K562 (cell line): ENCODE measurements at places on chromosomes 1 and 21. TPM values are rescaled to one million over a fixed set of nuclear protein-coding genes. Genes with fewer than 3 reads are reported as not detected.

Gene SUSD4
- total RNA-seq: 0.09 TPM in 1 of 2 replicates, not detected in the other

Gene RC3H1
- 21.0 and 21.3 TPM in 2 replicates for total RNA-seq

Gene CLCA1
- total RNA-seq: 0.04 and 0.22 TPM in 2 replicates

Gene DAB1
- total RNA-seq: not detected in 2 replicates

Gene HPCA
- total RNA-seq: not detected in 2 replicates

DNA sequence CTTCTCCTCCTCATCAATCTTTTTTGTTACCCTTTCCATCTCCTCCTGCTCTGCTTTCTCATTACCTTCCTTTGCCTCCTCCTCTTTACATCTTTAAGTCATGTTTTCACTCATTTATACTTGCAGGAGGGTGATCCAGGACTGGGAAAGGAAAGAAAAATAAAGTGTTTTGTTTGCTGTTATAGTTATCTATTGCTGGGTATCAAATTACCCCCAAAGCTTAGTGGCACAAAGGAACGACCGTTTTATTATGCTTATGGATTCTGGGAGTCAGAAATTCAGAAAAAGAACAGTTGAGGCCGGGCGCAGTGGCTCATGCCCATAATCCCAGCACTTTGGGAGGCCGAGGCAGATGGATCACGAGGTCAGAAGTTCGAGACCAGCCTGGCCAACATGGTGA, 12.5 kb upstream of the AGO4 start:
- DNase-seq: no peak
- no peaks in the 10 kb centered on the region for H3K36me3 ChIP-seq
- H3K27ac ChIP-seq: no peak overlapping the region
- no peaks in the 10 kb centered on the region for H3K4me1 ChIP-seq

DNA sequence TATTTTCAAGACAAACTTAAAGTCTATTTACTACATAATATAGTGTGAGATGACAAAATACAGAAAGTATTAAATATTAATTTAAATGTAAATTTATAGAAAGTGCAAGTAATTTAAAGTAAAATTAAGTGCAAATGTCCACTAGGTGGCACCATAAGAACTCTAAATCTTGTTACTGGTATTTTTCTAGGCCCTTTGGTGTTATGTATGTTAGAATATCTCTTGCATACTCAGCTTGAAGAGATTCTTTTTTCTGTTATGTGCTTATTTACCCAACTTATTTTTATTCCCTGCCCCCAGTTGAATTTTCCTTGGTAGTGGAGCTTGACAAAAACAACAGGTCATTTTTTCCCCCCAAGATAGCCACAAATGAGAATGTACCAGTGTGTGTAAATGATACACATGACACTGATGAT, 71.5 kb downstream of the RPS6KC1 start:
- peak; percentile 20 for DNase-seq
- no peak overlapping the region for H3K4me3 ChIP-seq

GRCh38 chr1:229271448-229272159, 693 bp downstream of the RAB4A start:
- peaks cover 27% of the 10 kb centered on the region for H3K36me3 ChIP-seq
- H3K27ac ChIP-seq: peak overlapping the region; percentile 43
- no peaks in the 10 kb centered on the region for H3K27me3 ChIP-seq
- peaks cover 20% of the 10 kb centered on the region for H3K4me1 ChIP-seq

DNA sequence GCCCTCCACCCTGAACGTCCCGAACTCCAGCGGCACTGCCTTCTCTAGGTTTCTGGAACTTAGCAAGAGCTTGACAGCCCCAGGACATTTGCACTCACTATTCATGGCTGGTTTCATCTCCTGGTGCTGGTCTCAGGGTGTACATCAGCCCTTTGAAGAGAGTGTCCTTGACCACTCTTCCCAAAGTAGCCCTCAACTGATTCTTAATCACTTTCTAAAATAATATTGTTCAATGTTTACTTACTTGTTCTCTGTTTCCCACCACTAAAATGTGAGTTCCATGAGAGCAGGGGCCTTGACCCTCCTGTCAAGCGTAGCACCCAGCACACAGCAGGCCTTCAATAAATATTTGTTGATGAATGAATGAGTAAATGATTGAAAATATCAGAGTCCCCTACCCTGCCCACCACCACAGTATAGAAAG, 262.5 kb downstream of the RHOU start:
- H3K36me3 ChIP-seq: no peaks in the 10 kb centered on the region
- H3K27ac ChIP-seq: no peak overlapping the region
- peaks cover 14% of the 10 kb centered on the region for H3K27me3 ChIP-seq
- no peak for DNase-seq
- no peaks in the 10 kb centered on the region for H3K4me1 ChIP-seq
- no peak overlapping the region for H3K4me3 ChIP-seq

DNA sequence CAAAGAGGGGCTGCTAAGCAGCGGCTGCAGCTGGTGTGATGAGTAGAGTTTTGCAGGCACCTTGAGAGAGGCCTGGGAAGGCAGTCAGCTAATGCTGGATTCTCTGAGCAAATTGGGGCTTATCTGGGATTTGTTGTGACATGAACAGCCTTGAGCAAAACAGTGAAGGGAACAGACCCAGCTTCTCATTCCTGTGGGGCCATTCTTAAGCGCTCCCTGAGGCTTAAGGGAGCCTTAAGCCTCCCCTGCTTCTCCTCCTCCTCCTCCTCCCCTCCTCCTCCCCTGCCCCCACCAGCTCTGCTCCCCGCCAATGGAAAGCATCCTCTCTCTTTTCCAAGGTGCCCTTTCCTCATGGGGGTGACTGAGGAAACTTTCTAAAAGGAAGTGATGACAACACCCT, 21.3 kb downstream of the HMGCS2 start:
- H3K27ac ChIP-seq: no peak overlapping the region
- H3K36me3 ChIP-seq: no peaks in the 10 kb centered on the region; the same call in 2 of the 3 replicates
- H3K4me1 ChIP-seq: no peaks in the 10 kb centered on the region; the same call in 1 of the 2 replicates
- H3K4me3 ChIP-seq: no peak overlapping the region

- H3K4me3 ChIP-seq: no peak overlapping the region
- H3K27ac ChIP-seq: no peak overlapping the region
- H3K36me3 ChIP-seq: no peaks in the 10 kb centered on the region
- no peaks in the 10 kb centered on the region for H3K27me3 ChIP-seq
- peak; percentile 47 for DNase-seq
Observed at GRCh38 chr1:91650764-91651163, 150.1 kb downstream of the CDC7 start.

- no peak overlapping the region for H3K27ac ChIP-seq
- H3K4me1 ChIP-seq: no peaks in the 10 kb centered on the region
- no peak for DNase-seq
Observed at GRCh38 chr1:228863776-228864175, 128.5 kb downstream of the RHOU start.

- H3K27ac ChIP-seq: no peak overlapping the region
- H3K4me3 ChIP-seq: no peak overlapping the region
- no peaks in the 10 kb centered on the region for H3K36me3 ChIP-seq
Observed at GRCh38 chr21:16855164-16855667, 657.6 kb upstream of the CXADR start.

GRCh38 chr1:37438869-37439343, 35.5 kb upstream of the ZC3H12A start:
- H3K27me3 ChIP-seq: peaks cover 16% of the 10 kb centered on the region; the same call in 2 of the 3 replicates
- H3K4me3 ChIP-seq: no peak overlapping the region
- DNase-seq: no peak
- no peaks in the 10 kb centered on the region for H3K36me3 ChIP-seq
- peaks cover 4% of the 10 kb centered on the region; the same call in 1 of the 2 replicates for H3K4me1 ChIP-seq

DNA sequence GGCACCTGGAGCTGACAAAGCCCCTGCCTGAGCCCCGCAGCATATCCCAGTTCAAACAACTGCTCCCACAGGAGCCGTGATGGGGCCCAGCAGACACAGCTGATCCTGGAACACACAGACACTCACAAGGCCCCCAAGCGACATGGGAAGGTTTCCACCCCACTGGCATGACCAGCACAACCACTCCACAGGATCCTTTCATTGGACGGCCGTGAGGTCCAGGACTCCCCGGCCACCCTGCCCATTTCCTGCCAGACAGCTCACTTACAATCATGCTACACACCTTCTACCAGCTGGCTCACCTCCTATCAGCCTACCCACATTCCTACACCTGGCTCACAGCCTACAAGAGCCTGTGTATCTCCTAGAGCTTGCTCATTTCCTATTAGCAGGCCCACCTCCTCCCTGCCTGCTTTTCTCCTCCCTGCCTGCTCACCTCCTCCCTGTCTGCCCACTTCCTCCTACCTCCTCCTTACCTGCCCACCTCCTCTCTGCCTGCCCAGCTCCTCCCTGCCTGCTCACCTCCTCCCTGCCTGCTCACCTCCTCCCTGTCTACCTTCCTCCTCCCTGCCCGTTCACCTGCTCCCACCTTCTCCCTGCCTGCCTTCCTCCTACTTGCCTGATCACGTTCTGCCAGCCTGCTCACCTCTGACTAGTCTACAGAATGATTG, 73.9 kb downstream of the MATN1 start:
- H3K27me3 ChIP-seq: peaks cover 8% of the 10 kb centered on the region; the same call in 2 of the 3 replicates
- H3K4me3 ChIP-seq: no peak overlapping the region
- DNase-seq: no peak
- no peak overlapping the region for H3K27ac ChIP-seq
- H3K36me3 ChIP-seq: no peaks in the 10 kb centered on the region

DNA sequence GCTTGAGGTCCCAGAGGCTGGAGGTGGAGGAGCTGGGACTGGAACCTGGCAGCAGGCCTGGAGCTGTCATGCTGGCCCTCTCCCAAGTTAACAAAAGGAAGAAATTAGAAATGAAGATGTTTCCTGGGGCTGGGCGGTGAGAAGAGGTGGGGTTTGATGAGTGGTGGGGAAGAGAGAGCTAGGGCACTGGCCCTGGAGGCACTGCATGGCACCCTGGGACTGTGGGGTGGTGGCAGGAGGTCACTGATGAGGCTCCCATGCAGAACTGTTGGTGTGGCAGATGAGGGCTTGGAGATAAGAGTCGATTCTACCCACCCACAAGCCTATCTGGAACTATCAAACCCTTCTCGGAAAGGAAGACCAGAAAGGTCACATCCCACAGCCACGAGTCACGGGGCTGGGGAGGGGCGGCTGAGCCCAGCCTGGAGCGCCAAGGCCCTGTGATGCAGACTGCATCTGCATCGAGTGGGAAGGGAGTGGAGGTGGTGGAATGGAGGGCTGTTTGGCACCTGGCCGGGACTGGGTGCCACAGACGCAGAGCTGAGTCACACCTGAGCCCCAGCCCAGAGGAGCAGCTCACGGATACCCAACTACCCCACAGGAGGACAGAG, 29.4 kb downstream of the MRPL37 start:
- no peaks in the 10 kb centered on the region for H3K27me3 ChIP-seq
- peaks cover 45% of the 10 kb centered on the region for H3K36me3 ChIP-seq
- H3K27ac ChIP-seq: no peak overlapping the region
- DNase-seq: no peak

DNA sequence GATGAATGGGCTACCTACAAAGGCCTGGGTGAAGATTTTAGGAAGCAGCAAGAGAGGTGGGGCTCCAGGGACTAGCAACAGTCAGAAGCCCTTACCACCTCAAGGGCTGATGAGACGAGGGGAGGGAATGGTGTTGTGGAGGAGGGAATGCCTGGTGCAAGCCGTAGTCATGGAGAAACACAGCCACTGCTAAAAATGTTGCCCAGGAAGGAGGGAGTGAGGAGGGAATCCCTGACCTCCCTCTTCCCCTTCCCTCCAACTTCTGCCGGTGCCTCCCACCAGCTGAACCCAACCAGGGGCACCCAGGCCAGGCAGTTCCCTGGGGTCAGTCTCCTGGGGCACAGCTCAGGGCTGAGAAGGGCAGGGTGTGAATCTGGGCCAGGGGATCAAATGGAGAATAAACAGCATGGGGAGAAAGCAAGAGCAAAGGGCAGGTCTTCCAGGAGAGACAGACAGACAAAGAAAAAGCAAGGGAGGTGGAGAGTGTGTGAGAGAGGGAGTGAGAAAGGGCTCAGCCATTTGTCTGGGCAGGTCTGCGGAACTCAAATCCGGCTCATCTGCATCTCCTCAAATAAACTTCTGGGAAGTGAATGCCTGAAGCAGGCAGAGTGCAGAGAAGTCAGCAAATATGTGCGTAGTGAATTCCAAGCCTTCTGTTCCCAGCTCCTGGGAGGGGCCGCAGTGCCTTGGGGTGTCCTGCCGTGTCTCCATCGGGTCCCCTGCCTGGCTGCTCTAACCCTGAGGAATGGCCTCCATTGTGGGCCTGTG, 27.1 kb upstream of the POU3F1 start:
- no peak overlapping the region for H3K4me3 ChIP-seq
- H3K36me3 ChIP-seq: no peaks in the 10 kb centered on the region
- peaks cover 10% of the 10 kb centered on the region; the same call in 2 of the 3 replicates for H3K27me3 ChIP-seq
- H3K27ac ChIP-seq: no peak overlapping the region
- H3K4me1 ChIP-seq: peaks cover 3% of the 10 kb centered on the region; the same call in 1 of the 2 replicates

DNA sequence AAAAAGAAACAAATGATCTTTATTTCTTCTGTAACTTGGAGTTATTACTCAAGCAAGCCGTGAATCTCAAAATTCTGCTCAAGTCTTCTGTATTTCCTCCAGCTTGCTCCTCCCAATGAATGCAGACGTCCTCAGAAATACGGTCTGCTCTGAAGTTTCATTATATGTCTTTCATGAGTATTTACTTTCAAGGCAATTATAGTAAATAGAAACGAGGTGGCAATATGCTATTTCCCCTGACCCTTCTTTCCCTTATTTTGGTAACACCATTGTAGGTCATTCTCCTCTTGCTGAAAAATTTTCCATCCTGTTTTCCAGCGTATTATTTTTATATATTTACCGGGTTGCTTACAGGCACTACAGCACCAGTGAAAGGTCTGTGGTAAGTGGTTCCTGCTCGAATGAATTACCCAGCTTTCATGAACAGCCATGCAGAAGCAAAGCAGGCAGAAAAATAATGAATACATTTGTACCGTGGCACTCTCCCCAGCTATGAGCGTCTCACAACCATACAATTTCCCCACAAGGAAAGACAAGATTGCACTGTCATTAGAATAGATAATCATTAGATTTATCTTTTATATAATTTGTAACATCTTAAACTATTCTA, 350.9 kb upstream of the PKN2 start:
- no peaks in the 10 kb centered on the region for H3K4me1 ChIP-seq
- no peak overlapping the region for H3K4me3 ChIP-seq
- no peak overlapping the region for H3K27ac ChIP-seq

DNA sequence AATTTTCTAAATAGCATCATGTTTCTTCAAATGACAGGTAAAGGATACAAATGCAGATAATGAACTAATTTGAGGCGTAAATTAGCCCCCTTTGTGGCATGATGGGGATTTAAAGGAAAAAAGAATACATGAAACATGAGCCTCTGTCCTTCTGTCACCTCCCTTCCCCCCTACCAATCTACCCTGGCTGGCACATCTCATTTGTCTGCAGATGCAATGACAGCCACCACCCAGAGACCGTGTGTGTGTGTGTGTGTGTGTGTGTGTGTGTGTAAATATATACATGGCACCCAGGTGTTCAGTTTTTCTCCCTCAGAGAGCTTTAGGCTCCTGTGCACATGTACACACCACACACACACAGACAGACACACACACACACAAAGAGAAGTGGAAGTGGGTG, 451.1 kb downstream of the RWDD3 start:
- no peaks in the 10 kb centered on the region for H3K27me3 ChIP-seq
- H3K4me1 ChIP-seq: no peaks in the 10 kb centered on the region
- no peak overlapping the region for H3K27ac ChIP-seq
- no peak for DNase-seq

DNA sequence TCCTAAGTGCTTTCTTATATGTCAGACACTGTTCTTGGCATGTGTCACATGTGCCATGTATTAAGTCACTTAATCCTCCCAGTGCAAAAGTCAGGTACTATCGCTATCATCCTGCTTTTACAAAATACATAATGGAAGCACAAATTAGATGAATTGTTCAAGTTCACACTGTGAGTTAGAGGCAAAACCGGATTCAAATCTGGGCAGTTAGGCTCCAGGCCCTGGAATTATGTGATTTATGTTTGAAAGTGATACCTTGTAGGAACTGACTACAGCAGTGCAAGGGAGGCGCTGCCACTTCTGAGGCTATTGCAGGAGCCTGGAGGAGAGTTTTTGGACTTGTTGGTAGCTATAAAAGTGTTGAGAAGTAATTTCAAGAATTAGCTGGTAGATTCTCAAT, 358.3 kb downstream of the HLX start:
- no peak overlapping the region for H3K4me3 ChIP-seq
- DNase-seq: no peak
